ENCODE measurements at places on chromosomes 3 and 15.

GRCh38 chr3:32340039-32340438 lies 51.6 kb upstream of the CMTM7 start:
- DNase-seq = peak; percentile 48

- DNase-seq = no peak
Observed at GRCh38 chr3:78494851-78495250, 1272.9 kb downstream of the ROBO1 start.

- no peak for DNase-seq
Observed at GRCh38 chr3:137693791-137694190, 70.3 kb upstream of the SOX14 start.

DNA sequence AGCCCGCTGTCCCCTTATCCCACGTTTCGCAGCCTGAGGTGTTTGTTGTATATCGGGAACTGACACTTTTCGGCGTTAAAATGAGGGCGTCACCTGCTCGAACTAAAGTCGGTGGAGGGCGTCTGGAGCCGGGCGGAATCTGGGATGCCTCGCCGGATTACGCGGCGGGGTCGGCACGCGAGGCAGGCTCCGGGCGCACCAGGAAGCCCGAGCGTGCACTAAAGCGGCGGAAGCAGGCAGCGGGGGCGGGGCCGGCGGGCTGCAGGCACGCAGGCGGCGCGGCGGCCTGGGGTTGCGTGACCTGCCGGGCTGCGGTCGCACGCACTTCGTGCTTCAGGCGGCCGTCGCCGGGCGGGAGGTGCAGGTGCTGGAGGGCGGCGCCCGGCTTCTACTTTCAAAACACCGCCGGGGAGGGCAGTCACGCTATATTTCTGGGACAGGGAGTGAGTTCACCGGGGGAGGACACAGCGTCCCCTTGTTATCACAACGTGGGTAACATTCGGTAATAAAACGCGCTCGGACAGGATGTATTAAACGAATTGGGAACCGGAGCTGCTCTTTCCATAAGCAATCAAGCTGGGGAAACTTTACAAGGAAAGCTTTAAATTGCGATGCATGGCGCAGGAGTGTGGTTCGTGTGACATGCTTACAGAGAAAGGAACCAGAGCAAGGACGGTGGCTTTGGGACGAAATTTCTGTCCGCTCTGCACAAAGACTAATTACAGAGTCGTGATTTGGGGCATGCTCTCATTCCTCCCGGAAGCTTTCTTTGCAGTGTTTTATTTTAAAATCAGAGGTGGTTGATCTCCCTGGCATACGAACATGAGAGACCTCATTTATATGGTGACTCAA lies 9.1 kb upstream of the LEKR1 start:
- peak; percentile 96 for DNase-seq

DNA sequence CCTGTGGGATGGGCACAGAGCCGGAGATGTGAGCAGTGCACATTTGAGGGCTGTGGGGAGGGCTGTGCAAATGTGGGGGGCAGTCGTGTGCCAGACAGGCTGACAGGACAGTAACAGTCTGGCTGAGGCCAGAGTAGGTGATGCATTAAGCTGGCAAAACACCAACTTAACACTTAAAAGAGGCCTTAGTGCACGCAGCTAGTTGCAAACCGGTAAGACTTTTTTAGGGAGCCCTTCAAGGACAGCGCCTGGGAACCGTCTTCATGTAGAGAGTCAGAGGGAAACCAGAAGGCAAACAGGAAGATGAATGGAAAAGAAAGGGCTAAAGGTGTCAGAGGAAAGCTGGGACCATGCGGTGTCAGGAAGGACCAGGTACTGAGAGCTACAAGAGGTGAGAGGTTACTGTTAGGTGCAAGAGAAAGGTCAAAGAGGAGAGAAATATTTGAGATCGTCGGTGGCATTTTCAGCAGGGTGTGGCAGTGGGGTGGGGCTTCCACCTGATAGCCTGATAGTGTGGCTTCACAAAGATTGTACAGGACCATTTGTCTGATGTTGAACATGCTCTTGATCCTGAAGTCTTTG lies 30.0 kb upstream of the CHD2 start:
- DNase-seq = peak; percentile 40

DNA sequence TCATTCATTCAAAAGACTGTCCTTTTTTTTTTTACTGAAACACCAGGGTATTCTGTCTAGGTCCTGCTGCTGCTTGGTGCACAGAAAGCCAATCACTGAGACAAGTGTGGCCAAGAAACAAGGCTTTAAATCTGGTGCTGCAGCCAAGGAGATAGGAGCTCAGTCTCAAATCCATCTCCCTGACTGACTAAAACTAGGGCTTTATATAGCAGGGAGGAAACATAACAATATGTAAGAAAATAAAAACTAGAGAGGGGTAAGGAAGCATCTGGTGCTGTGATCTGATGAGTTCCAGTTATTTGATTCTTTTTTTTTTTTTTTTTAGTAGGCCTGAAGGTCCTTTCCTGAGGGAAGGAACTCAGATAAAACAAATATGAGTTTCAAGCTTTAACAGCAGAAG lies 139.8 kb downstream of the ATG7 start:
- DNase-seq = no peak

GRCh38 chr3:73623346-73623745 lies 1.4 kb downstream of the PDZRN3 start:
- DNase-seq = peak; percentile 41

GRCh38 chr15:74179101-74179841 lies 5.8 kb downstream of the ISLR start:
- peak; percentile 98 for DNase-seq

DNA sequence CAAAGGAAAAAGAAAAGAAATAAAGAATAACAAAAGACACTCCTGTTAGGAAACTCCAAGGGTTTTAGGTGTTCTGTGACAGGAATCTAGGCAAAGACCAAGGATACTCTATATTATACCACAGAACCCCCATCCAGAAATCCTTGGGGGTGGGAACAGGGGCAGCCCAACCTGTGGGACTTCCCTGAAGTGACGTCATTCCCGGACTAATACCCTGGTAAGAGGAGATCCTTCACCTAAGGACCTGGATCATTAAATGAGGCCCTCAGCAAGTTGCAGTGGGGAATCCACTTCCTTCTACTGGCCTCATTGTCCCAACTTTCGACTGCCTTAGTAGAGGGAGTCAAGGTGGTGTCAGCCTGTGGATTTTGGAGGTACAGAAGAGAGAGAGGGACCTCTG lies 41.1 kb upstream of the ZNF148 start:
- no peak for DNase-seq

GRCh38 chr3:66335671-66336070 lies 114.9 kb downstream of the SLC25A26 start:
- no peak for DNase-seq

- DNase-seq = no peak
Observed at GRCh38 chr15:98794211-98794610, 145.9 kb downstream of the IGF1R start.

DNA sequence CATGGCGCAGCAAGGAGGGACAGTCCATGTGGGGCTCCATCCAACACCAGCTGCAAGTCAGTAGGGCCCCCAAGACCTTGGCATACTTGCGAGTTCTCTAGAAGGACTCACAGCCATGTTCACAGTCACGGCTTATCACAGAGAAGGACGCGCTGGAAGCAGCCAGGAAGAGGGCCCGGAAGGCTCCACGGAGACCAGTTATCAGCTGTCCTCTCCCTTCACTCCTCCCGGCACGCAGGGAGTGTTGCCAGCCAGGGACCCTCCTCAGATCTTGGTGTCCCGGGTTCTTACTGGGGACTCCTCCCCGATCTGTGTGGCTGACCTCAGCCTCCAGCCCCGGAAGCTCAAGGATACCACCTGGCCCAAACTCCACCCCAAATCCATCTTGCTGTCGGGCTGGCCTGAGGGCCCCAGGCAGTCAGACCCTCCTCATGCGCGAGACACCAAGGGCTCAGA lies 68.0 kb downstream of the SLTM start:
- peak; percentile 37 for DNase-seq

- DNase-seq = peak; percentile 90
Observed at GRCh38 chr3:61560517-61561373, 626 bp upstream of the PTPRG start.

DNA sequence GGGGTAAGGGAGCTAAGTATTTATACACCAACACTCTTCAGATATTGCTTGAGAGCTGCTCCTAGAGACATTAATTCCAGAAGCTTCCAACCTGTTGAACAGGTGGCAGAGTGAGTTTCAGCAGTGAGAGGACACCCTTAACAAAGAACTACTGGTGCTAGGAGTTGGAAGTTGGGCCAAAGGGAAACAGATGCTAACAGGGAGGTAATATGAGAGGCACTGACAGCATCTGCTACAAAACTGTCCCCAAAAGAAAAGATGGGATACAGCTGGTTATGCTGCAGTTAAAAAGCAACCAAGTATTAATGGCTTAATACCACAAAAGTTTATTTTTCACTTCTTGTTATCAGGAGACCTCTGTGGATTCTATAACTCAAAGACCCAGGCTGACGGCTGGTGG lies 104.5 kb upstream of the SATB1 start:
- DNase-seq = no peak

GRCh38 chr3:156317462-156318074 lies 197.2 kb downstream of the KCNAB1 start:
- peak; percentile 68 for DNase-seq

DNA sequence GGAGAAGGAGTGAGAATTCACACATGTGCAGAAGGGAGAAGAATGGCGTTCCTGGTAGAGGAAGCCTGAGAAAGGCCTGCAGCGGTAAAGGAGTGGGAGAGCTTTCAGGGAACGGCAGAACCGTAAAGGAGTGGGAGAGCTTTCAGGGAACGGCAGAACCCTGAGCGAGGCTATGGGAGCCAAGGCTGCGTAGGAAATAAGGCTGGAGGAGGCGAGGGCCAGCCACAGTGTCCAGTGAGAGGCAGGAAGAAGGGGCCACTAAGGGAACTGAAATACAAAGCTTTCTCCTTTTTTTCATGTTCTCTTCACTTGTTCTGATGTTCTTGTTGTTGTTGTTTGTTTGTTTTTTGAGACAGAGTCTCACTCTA lies 41.6 kb downstream of the GOLGA6L10 start:
- DNase-seq = no peak

DNA sequence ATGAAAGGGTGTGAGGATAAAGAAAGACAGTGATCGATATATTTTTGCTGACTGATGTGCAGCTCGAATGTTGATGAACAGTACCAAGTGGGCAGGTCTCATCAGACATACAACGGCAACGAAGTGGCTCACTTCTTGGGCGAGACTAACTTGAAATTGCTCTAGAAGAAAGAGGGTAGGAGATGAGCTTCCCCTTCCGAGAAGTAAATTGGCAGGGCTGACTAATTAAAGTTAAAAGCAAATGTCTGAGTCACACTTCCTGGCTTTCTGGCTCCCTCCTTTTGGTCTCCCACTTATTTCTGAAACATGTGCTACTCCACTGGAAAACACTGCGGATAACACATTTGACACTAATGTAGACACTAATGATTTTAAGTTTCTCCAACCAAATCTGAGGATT lies 228.3 kb downstream of the ABHD5 start:
- peak; percentile 51 for DNase-seq

GRCh38 chr3:42612928-42613327 lies 12.4 kb downstream of the NKTR start:
- no peak for DNase-seq

DNA sequence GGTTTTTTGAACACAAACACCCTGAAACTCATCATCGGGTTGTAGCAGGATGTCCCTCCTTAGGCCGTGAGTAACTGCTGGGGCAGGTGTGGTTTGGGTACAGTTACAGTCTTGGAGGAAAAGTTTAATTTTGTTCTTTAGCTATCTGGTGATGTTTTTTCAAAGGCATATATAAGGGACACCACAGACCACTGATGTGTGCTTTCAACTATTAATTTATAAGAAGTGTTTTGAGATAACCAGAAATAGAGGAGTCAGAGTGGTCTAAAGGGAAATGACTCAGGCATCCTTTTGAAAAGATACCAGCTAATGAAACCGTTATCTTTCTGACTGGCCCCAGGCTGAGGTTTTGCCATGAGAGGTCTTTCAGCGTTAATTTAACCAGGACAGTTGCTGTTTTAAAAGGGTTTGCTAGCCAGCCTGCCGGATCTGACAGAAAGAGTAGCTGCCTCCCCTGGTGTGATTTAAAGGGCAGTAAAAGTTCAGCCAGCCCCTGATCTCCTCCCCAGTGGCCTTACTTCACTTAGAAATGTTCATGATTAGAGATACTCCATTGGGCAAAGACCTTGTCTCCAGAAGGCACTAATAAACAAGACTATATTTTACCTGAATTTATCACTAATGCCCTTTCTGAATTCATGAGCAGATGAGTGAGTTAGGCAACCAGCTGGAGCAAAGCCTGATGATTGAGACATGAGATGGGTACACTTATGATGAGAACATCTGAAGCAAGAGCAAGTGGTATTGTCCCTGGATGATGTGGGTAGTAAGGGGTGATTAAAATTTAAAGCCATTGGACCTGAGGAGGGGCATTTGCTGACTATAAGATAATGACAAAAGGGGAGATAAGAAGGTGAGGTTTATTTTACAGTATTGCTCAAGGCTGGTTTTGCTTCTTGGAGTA lies 482.5 kb upstream of the TBL1XR1 start:
- DNase-seq = peak; percentile 46

GRCh38 chr15:66287461-66288057 lies 5.8 kb upstream of the DIS3L start:
- peak; percentile 66 for DNase-seq

DNA sequence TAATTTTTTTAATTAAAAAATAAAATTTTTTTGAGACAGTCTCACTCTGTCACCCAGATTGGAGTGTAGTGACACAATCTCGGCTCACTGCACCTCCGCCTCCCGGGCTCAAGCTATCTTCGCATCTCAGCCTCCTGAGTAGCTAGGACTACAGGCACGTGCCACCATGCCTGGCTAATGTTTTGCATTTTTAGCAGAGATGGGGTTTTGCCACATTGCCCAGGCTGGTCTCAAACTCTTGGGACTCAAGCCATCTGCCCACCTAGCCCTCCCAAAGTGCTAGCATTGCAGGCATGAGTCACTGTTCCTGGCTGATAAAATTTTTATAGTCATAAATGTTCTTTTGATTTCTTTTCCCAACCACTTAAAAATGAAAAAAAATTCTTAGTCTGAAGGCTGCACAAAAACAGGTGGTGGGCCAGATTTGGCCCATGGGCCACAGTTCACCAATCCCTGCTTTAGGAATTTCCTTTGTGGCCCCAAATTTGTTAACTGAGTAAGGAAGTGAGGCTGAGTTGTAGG lies 9.2 kb downstream of the UBA5 start:
- DNase-seq = peak; percentile 13

GRCh38 chr15:79427781-79428598 lies 4.1 kb upstream of the MINAR1 start:
- peak; percentile 18 for DNase-seq

- no peak for DNase-seq
Observed at GRCh38 chr15:34786206-34786605, 9.1 kb downstream of the ACTC1 start.

- DNase-seq = no peak
Observed at GRCh38 chr3:133955892-133956291, 60.2 kb upstream of the RAB6B start.

DNA sequence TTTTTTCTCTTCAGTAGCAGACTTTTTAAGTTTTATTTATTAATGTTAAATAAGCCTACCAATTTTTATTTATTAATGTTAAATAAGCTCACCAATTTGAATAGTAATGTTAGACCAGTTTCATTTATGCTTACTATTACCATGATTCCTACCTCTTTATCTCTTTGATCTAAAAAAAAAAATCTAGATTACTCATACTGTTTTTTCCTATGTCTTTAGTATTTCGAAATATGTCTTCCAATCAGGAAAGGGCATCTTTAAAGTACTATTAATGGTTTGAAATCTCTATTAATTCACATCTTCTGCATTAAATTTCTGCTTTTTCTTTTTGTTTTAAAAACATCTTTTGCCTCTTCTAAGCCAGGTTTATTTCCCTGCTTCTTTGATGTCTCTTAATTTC lies 27.5 kb upstream of the MAPKBP1 start:
- peak; percentile 64 for DNase-seq
